AG09309 (cell line): ENCODE measurements at places on chromosomes 7 and 10.

GRCh38 chr7:48718731-48719378, 205.5 kb upstream of the CDC14C start:
- DNase-seq = no peak

- DNase-seq = no peak
These were observed 48.2 kb upstream of the NFKB2 start for GRCh38 chr10:102347236-102347828.

- DNase-seq = no peak
These were observed 10.4 kb upstream of the TARP start for GRCh38 chr7:38283809-38284208.

DNA sequence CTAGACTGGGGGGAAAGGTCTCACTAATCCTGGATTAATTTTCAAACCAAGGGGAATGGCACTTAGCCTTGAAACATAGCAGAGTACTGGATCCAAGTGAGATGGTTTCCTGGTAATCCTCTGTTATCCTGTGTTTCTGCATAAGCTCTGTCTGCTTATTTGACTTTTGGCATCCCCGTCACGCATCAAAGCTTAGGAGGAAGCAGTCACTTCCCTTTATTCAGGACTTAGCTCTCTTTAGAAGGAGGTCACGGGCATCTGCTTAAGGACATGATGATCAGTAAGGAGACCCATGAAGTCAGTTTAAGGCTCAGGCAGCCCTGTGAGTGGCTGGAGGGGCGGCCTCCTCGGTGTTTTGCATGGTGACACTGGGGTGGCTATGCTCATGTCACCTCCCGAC, 30.0 kb downstream of the TSPAN15 start:
- DNase-seq = no peak

DNA sequence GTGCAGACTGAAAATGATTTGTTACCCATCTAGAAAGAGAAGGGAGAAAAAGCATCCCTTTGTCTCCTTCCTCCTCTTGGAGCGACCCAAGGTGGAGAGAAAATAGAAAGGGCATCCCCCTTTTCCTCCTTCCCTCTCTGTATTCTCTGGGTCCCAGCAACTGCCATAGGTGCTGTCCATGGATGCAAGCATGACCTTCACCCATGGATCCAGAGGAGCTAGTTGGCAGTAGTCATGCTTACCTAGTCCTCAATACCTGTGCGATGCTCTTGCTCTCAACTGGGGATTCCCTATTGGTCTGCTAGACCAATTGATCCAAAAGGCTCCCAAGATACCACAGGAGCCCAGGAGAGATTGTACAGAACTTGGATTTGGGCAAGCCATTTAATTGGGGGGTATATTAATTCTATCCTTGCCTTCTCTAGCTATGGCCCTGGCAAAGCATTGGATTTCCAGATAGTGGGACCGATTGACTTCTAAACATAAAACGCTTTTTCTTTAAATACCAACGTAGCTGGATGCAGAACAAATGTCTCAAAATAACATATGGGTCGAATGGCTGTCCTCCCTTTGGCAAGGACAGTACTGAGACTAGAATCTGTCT, 547.8 kb upstream of the IGFBP3 start:
- no peak for DNase-seq

DNA sequence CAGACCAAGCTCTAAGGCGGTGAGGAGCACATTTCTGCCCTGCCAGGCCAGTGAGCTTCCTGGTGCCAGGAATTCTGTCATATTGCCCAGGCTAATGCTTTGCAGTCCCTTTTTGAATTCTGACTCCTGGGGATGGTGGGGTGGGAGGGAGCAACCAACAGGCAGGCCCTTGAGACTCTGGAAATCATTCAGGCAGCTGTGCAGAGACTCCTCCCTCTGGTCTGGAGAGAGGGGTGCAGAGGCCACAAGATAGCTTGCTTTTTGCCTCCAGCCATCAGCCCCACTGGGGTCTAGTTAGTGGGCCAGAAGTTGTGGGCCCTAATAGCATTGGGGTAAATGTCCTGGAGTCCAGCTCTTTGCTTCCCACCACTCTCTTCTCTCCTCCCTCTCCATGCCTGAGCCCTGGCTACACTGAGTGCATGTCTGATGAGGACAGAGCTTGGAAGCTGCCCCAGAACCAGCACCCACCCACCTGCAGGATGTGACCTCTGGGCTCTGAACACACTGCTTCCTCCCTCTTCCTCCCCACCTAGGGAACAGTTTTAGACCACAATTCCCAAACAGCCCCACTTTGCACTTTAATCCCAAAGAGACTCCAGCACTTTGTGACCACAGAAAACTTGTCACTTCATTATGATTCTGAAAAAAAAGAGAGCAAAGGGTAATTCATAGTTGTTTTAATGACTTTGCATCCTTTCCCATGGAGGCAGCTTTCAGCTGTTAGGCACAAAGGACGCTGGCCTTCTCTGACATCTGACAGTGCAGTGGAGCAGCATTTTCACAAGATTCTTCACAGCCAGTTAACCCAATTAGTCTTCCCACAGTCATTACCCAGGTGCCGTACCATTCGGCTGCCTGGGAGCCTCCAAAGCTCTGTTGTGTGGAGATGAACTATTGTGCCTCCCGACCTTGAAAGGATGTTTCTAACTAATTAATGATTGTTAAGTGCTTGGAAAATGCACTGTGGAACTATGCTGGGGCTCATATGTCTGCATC, 262.5 kb downstream of the TRIL start:
- no peak for DNase-seq

- DNase-seq = no peak
These were observed 18.5 kb downstream of the ACTR1A start for GRCh38 chr10:102484021-102484420.
